ENCODE measurements at places on chromosomes 16 and 17. TPM values are rescaled to one million over a fixed set of nuclear protein-coding genes. Genes with fewer than 3 reads are reported as not detected.

KRTAP3-1 gene
- not detected for total RNA-seq

LDHD gene
- 0.39 TPM for total RNA-seq

ITGA2B gene
- total RNA-seq: 0.62 TPM

SRL gene
- 0.11 TPM for total RNA-seq

CIAO3 gene
- 50.0 TPM for total RNA-seq

KREMEN2 gene
- 1.6 TPM for total RNA-seq

PPL gene
- 0.42 TPM for total RNA-seq

Data from A673 (cell line).